A673 (cell line): ENCODE measurements at places on chromosomes 2 and 18.

DNA sequence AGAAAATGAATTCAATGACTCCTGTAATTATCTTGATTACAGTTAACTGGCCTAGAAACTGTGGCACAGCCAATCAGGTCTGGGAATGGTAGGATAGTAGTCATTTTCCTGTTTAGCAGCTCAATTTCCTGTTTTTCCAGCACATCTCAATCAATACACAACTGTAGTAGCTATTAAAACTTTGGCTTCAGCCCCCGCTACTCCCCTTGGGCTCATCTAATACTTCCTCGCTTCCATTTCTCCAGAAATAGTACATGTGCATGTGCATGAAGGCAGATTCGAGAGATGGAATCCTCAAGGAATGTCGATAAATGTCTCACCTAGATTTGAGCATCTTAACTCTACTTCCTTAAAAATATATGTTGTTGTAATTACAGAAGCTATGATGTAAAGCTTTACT is 9.7 kb downstream of the COBLL1 start:
- no peak for DNase-seq
- peaks cover 5% of the 10 kb centered on the region for H3K4me1 ChIP-seq
- no peak overlapping the region for H3K4me3 ChIP-seq
- H3K27me3 ChIP-seq: no peaks in the 10 kb centered on the region
- H3K27ac ChIP-seq: no peak overlapping the region

GRCh38 chr2:37997629-37998028 is 72.5 kb downstream of the RMDN2 start:
- no peaks in the 10 kb centered on the region for H3K27me3 ChIP-seq
- no peaks in the 10 kb centered on the region for H3K4me1 ChIP-seq
- no peaks in the 10 kb centered on the region for H3K36me3 ChIP-seq
- DNase-seq: no peak

GRCh38 chr18:54453996-54454395 is 96.3 kb downstream of the C18orf54 start:
- no peaks in the 10 kb centered on the region for H3K4me1 ChIP-seq
- H3K27ac ChIP-seq: no peak overlapping the region
- H3K27me3 ChIP-seq: peaks cover 18% of the 10 kb centered on the region
- no peak for DNase-seq
- no peaks in the 10 kb centered on the region for H3K36me3 ChIP-seq
- no peak overlapping the region for H3K4me3 ChIP-seq

DNA sequence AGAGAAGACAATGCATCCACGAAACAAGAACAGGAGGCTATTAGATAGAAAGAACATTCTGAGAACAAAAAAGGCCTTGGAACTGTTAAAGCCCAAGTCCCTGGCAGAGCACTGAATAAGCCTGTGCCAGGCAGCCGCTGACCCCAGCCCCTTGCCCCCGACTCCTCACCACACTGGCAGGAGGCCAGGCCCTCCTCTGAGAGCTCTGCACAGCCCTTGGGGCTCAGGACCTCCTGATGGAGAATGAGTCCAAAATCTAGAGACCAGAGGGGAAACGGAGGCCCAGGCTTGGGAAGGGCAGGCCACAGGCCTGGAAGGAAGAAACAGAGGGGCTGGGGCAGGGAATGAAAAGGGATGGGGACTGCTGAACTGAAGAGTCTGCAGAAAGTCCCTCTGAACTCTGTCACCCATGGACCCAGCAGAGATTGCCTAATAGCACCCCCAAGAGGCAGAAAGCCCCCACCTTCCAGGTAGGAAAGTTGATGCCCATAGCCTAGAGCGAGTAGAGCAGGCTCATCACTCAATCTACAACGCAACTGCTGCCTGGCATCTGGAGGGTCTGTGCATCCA is 18.3 kb upstream of the TNS1 start:
- no peak overlapping the region for H3K27ac ChIP-seq
- H3K27me3 ChIP-seq: no peaks in the 10 kb centered on the region
- H3K4me1 ChIP-seq: peaks cover 31% of the 10 kb centered on the region
- no peak overlapping the region for H3K4me3 ChIP-seq
